ENCODE measurements at places on chromosomes 5 and 9. TPM values are rescaled to one million over a fixed set of nuclear protein-coding genes. Genes with fewer than 3 reads are reported as not detected.

Gene SPATA6L
- polyA plus RNA-seq = 0.40 TPM

Gene EMB
- polyA plus RNA-seq = not detected

Gene PCDHA7
- polyA plus RNA-seq = 0.07 TPM

Gene PRDM9
- not detected for polyA plus RNA-seq

Gene BNIP1
- polyA plus RNA-seq = 21.7 TPM

Gene POU4F3
- polyA plus RNA-seq = 0.10 TPM

Gene LRRC19
- polyA plus RNA-seq = not detected

Gene SLC4A9
- not detected for polyA plus RNA-seq

Gene LRRC70
- 32.6 TPM for polyA plus RNA-seq

Gene ARRDC1
- 64.3 TPM for polyA plus RNA-seq

Gene OR1N2
- polyA plus RNA-seq = not detected

Gene FBXO4
- polyA plus RNA-seq = 4.3 TPM

Gene IGIP
- polyA plus RNA-seq = 0.62 TPM

Gene CDKN2B
- 2.1 TPM for polyA plus RNA-seq

Gene NUTM2G
- not detected for polyA plus RNA-seq

Gene BNC2
- 12.1 TPM for polyA plus RNA-seq

Gene ADAM19
- polyA plus RNA-seq = 10.0 TPM

Gene RNF183
- polyA plus RNA-seq = not detected

Gene CORO2A
- 0.35 TPM for polyA plus RNA-seq

All from endothelial cell of umbilical vein (primary cell).